GM23338 (cell line): ENCODE measurements at places on chromosomes 1 and 21. TPM values are rescaled to one million over a fixed set of nuclear protein-coding genes. Genes with fewer than 3 reads are reported as not detected.

GRCh38 chr1:184101571-184101970 is 50.0 kb downstream of the TSEN15 start:
- H3K4me3 ChIP-seq, result no peak overlapping the region
- H3K4me1 ChIP-seq, result no peaks in the 10 kb centered on the region
- H3K36me3 ChIP-seq, result no peaks in the 10 kb centered on the region

GRCh38 chr1:176541663-176542062 is 78.7 kb downstream of the PAPPA2 start:
- H3K4me3 ChIP-seq, result no peak overlapping the region
- peaks cover 13% of the 10 kb centered on the region; the same call in 1 of the 2 replicates for H3K4me1 ChIP-seq
- DNase-seq, result no peak
- no peak overlapping the region for H3K27ac ChIP-seq

DNA sequence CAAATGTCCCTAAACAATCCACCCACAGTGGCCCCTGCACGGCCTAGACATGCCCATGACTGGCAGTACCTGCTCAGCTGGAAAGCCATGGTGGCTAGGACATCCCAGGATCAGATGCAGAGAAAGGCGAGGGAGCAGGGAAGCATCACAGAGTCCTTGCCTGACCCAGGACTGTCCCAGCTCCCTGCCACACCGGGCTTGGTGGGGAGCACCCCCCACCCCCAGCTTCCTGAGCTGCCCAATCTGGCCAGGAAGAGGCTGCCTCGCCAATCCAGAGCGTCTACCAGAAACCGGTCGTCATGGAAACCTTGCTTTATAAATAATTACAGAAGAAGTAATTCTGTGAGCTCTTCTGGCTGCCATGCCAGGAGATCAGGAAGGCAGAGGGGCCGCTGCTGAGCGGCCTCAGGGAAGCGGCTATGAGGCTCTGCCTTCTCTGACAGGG is 34.8 kb downstream of the ACOT7 start:
- H3K27ac ChIP-seq, result no peak overlapping the region
- H3K4me3 ChIP-seq, result no peak overlapping the region
- H3K36me3 ChIP-seq, result no peaks in the 10 kb centered on the region
- no peaks in the 10 kb centered on the region for H3K27me3 ChIP-seq

DNA sequence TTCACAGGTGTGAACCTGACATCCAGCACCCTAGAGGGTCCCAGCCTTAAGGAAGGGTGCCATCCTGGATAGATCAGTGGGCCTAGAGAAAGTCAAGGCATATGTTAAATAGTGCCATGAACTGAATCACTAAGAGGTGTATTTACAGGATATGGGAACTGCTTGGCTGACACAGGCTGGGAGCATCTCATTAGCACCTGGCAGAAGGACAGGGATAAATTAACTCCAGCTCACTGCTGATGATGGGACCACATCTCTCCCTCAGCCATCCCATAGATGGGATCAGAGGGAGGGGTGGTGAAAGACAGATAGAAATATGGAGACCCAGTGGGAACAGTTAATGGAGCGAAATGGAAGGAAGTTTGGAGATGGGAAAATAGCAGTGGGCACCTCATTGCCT is 122.0 kb downstream of the IGSF21 start:
- H3K27me3 ChIP-seq, result no peaks in the 10 kb centered on the region
- H3K4me3 ChIP-seq, result no peak overlapping the region
- DNase-seq, result no peak
- H3K36me3 ChIP-seq, result peaks cover 4% of the 10 kb centered on the region; the same call in 1 of the 2 replicates
- H3K4me1 ChIP-seq, result peaks cover 13% of the 10 kb centered on the region

- no peak overlapping the region for H3K27ac ChIP-seq
- no peaks in the 10 kb centered on the region; the same call in 1 of the 2 replicates for H3K36me3 ChIP-seq
- H3K4me1 ChIP-seq, result peaks cover 37% of the 10 kb centered on the region
- DNase-seq, result no peak
- no peak overlapping the region for H3K4me3 ChIP-seq
Observed at GRCh38 chr1:54275349-54275748, 75.4 kb downstream of the MRPL37 start.

- no peaks in the 10 kb centered on the region for H3K27me3 ChIP-seq
- H3K27ac ChIP-seq, result no peak overlapping the region
- no peaks in the 10 kb centered on the region for H3K36me3 ChIP-seq
Observed at GRCh38 chr1:7177021-7177420, 391.8 kb downstream of the CAMTA1 start.

- no peak overlapping the region for H3K27ac ChIP-seq
- H3K36me3 ChIP-seq, result peaks cover 12% of the 10 kb centered on the region; the same call in 1 of the 2 replicates
- H3K27me3 ChIP-seq, result peaks cover 8% of the 10 kb centered on the region; the same call in 1 of the 2 replicates
- H3K4me3 ChIP-seq, result no peak overlapping the region
- H3K4me1 ChIP-seq, result peaks cover 17% of the 10 kb centered on the region
Observed at GRCh38 chr1:242219298-242219901, 220.5 kb upstream of the MAP1LC3C start.

DNA sequence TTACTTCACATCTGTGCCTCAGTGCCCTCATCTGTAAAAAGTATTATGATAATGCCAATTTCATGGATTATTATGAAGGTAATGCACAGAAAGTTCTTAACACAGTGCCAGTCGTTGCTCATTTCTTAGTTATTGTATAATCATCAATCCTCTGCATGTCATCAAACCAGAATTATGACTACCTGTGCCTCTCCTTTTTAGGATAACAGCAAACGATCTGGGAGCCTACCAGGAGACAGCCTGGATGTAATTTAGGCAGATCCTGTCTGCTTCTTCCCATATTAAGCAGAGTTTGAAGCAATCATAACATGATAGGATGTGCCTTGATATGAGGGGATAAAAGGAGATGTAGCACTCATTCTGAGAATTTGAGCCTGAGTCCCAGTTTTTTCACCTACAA is 177.4 kb upstream of the DPT start:
- no peak for DNase-seq
- no peaks in the 10 kb centered on the region for H3K4me1 ChIP-seq
- H3K36me3 ChIP-seq, result no peaks in the 10 kb centered on the region
- no peak overlapping the region for H3K27ac ChIP-seq
- H3K4me3 ChIP-seq, result no peak overlapping the region
- no peaks in the 10 kb centered on the region for H3K27me3 ChIP-seq

DNA sequence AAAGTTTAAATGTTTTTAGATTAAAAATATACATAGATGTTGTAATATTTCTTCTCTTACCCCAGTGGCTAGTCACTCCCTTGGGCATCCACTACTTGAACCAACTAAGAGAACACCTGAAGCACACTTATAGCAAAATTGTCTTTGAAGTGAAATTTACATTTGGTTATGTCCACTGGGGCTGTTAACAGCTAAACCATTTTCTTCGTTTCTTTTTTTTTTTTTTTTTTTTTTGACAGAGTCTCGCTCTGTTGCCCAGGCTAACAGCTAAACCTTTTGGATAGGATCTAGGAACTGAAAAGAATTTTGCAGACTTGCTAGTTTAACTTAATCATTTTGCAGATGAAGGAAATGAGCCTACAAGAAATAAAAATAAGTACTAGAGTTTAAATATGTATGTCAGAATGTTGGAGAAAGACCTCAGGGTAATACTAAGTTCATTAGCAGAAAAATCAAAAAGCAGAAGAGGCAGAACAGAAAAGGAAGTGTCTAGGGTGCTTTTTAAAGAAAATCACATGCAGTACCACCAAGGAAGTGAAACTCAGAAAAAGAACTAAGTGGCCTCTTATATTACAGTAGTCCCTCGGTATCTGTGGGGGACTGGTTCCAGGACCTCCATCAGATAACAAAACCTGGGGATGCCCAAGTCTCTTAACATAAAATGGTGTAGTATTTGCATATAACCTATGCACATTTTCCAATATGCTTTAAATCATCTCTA is 11.8 kb downstream of the DRAM2 start:
- H3K27ac ChIP-seq, result no peak overlapping the region
- H3K4me1 ChIP-seq, result no peaks in the 10 kb centered on the region; the same call in 1 of the 2 replicates
- no peak for DNase-seq
- H3K27me3 ChIP-seq, result no peaks in the 10 kb centered on the region
- H3K4me3 ChIP-seq, result no peak overlapping the region

GRCh38 chr1:64981601-64982533 is 15.5 kb upstream of the JAK1 start:
- no peak overlapping the region for H3K27ac ChIP-seq
- no peaks in the 10 kb centered on the region for H3K27me3 ChIP-seq
- no peak for DNase-seq
- H3K4me1 ChIP-seq, result no peaks in the 10 kb centered on the region
- no peak overlapping the region for H3K4me3 ChIP-seq

GRCh38 chr21:40829308-40829707 is 17.6 kb downstream of the DSCAM start:
- H3K36me3 ChIP-seq, result no peaks in the 10 kb centered on the region
- no peak for DNase-seq
- H3K27ac ChIP-seq, result no peak overlapping the region
- H3K27me3 ChIP-seq, result no peaks in the 10 kb centered on the region

DNA sequence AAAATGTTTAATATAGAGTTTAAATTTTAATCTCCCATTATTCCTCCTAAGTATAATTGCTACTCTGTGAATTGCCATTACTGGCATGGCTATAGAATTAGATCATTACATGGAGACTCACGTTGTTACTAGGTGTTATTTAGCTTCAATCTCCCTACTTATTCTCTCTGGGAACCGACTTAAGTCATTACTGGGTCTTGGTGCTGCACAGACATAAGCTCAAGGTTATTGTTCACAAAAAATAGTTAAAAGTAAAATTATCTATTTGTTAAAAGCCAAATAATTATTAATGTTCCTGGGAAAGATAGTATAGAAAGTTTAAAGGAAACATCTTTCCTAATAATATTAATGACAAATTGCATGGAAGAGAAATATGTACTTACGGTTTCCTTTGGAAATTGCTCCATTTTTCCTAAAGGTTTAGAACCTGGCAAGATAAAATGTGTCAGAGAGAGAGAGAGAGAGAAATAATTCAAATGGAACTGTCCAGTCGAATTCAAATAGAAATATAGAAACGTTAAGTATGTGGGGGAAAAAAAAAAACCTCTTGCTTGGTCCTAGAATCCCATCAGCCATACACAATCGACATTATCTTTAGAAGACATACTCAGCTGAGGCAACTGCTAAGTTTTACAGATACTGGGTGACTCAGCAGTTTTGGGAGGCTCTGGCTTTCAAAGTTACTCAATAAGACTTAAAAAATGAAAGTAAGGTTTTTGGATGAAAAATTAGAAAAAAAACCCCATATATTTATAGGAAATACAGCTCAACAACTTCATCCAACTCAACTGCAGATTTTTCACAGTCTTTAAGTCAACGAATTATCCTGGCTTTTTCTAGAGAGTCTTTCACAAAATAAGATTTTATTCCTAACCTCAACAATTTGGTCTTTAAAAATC is at the start of gene SPTA1:
SPTA1 (minus strand) TSS at position 605 of the 899 bp plus-strand sequence; CDS start at position 407, 198 bp downstream.
- no peaks in the 10 kb centered on the region for H3K27me3 ChIP-seq
- H3K27ac ChIP-seq, result no peak within 1 kb of the TSS
- no peaks in the 10 kb centered on the region for H3K36me3 ChIP-seq
- no peaks in the 10 kb centered on the region for H3K4me1 ChIP-seq

GRCh38 chr1:40532844-40533424 is 1.5 kb downstream of the ZNF684 start:
- H3K27ac ChIP-seq, result no peak overlapping the region
- peaks cover 6% of the 10 kb centered on the region; the same call in 1 of the 2 replicates for H3K4me1 ChIP-seq
- no peak overlapping the region for H3K4me3 ChIP-seq
- H3K36me3 ChIP-seq, result 0 out of 2 replicates have a peak, but pooled peaks cover 3% of the 10 kb centered on the region
- DNase-seq, result peak; percentile 69

GRCh38 chr1:62844030-62844429 is 60.1 kb downstream of the ATG4C start:
- no peaks in the 10 kb centered on the region for H3K36me3 ChIP-seq
- no peak for DNase-seq
- peaks cover 7% of the 10 kb centered on the region; the same call in 1 of the 2 replicates for H3K4me1 ChIP-seq
- no peak overlapping the region for H3K4me3 ChIP-seq
- H3K27ac ChIP-seq, result no peak overlapping the region
- no peaks in the 10 kb centered on the region for H3K27me3 ChIP-seq

- DNase-seq, result peak; percentile 55
- H3K4me1 ChIP-seq, result peaks cover 9% of the 10 kb centered on the region; the same call in 1 of the 2 replicates
- H3K36me3 ChIP-seq, result no peaks in the 10 kb centered on the region
- H3K27me3 ChIP-seq, result peaks cover 68% of the 10 kb centered on the region
- no peak overlapping the region for H3K27ac ChIP-seq
Observed at GRCh38 chr1:75615613-75616435, 4.9 kb upstream of the SLC44A5 start.

DNA sequence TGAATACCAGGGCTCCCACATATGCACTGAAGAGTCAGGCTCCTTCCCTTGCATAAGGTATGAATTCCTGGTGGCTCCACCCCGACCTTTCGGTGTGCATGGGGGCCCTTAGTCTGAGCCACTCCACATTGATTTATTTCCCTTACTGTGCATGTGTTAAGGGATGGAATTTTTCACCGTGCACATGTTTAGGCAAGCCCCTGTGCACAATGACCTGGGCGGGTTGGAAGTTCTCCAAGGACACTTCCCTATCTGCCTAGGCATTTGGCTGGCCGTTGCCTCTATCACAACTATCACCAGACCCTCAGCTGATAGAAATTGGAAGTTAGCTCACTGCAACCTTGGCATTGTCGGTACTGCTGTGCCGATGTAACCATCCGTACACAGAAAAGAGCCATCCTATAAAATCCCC is 9.7 kb downstream of the S100A6 start:
- no peak overlapping the region for H3K27ac ChIP-seq
- H3K36me3 ChIP-seq, result no peaks in the 10 kb centered on the region
- 0 out of 2 replicates have a peak, but pooled peaks cover 6% of the 10 kb centered on the region for H3K4me1 ChIP-seq
- H3K27me3 ChIP-seq, result no peaks in the 10 kb centered on the region
- DNase-seq, result no peak
- H3K4me3 ChIP-seq, result no peak overlapping the region

DNA sequence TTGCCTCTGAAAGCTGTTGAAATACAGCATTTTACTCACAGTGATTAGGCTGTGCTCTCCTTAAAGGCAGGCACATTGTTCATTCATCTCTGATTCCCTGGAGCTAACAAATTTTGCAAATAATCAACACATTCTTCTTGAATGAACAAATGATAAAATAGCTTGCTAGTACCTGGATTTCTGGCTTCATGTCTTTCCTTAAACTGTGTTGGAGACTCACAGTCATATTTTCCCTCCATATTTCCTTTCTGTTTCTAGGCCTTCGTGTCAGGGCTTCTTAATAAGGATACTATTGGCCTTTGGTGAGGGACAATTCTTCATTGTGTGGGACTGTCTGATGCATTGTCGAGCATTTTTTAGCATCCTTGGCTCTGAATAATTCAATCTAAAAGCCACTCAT is 9.7 kb downstream of the HSD11B1 start:
- H3K36me3 ChIP-seq, result no peaks in the 10 kb centered on the region
- H3K27me3 ChIP-seq, result no peaks in the 10 kb centered on the region
- no peak overlapping the region for H3K27ac ChIP-seq
- DNase-seq, result no peak
- H3K4me3 ChIP-seq, result no peak overlapping the region

- no peaks in the 10 kb centered on the region for H3K36me3 ChIP-seq
- H3K27ac ChIP-seq, result no peak overlapping the region
- no peaks in the 10 kb centered on the region for H3K27me3 ChIP-seq
- H3K4me1 ChIP-seq, result peaks cover 82% of the 10 kb centered on the region
- no peak for DNase-seq
Observed at GRCh38 chr1:167229719-167230385, 9.2 kb downstream of the POU2F1 start.

LCE6A gene
- not detected in 2 replicates for total RNA-seq

LGALS8 gene
- total RNA-seq, result 11.5 and 20.2 TPM in 2 replicates

UBE2U gene
- total RNA-seq, result not detected in 2 replicates

KDF1 gene
- 18.0 and 21.1 TPM in 2 replicates for total RNA-seq

RAVER2 gene
- total RNA-seq, result 24.6 and 27.0 TPM in 2 replicates

OR2T11 gene
- not detected in 2 replicates for total RNA-seq

ACTRT2 gene
- total RNA-seq, result not detected in 2 replicates
